ENCODE measurements at places on chromosomes 16 and 17.

DNA sequence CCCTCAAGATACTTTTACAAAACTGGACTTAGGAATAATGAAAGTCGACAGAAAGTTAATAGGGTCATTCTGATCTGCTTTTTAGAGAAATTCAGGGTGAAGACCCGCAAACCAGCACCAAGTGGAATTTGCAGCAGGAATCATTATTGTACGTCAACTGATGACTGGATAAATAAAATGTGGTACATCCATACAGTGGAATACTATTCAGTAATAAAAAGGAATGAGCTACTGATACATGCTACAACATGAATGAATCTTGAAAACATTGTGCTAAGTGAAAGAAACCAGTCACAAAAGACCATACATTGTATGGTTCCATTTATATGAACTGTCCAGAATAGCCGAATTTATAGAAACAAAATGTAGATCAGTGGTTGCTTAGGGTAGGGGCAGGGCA is 83.1 kb downstream of the GNAO1 start:
- no peak for DNase-seq

DNA sequence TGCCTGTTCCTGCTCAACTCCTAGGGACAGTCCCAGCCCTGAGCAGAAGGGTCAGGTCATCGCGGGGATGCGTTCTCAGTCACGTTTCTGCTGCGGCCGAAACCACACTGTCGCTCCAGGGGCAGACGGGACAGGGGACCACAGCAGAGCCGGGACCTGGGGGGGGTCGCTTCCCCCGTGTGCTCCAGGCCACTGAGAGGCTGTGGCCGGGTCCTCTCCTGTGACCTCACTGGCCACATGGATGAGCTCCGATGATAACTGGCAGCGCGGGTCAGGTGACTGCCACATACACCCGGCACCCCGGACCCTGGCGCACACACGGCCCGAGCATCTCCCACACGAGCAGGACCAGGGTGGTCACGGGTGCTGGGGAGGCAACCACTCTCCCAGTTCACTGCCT is 12.8 kb downstream of the GNPTG start:
- DNase-seq = no peak

- peak; percentile 56 for DNase-seq
These were observed 39.9 kb downstream of the CDH1 start for GRCh38 chr16:68776821-68777485.

GRCh38 chr16:31876951-31877828 is 3.6 kb downstream of the ZNF267 start:
- peak; percentile 61 for DNase-seq

- DNase-seq = no peak
These were observed 24.0 kb downstream of the CMC2 start for GRCh38 chr16:80982646-80983045.

GRCh38 chr17:78418326-78419026 is 40.0 kb downstream of the PGS1 start:
- no peak for DNase-seq

GRCh38 chr17:34235389-34236028 is 19.6 kb upstream of the CCL2 start:
- DNase-seq = no peak

DNA sequence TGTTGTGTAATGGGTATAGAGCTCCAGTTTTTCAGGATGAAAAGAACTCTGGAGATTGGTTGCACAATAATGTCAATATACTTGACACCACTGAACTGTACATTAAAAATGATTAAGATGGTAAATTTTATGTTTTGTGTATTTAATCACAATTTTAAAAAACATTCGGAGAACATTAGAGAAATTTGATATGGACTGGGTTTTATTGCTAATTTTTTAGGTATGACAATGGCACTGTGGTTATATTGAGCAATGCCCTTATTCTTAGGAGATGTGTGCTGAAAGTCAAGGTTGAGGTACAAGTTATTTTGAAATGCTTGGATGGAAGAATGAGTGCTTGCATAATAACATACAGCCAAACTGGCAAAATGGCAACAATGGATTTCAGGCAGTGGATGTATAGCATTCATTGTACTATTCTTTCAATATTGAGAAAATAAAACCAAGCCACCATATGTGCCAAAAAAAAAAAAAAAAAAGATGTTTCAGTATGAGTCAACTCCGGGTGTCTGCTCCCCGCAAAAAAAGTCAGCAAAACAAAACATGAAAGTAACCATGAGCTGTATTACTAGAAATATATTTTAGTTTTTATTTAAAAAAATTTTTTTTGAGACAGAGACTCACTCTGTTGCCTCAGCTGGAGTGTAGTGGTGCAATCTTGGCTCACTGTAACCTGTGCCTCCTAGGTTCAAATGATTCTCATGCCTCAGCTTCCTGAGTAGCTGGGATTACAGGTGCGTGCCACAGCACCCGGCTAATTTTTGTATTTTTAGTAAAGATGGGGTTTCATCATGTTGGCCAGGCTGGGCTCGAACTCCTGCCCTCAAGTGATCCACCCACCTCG is 19.8 kb downstream of the HOXB1 start:
- DNase-seq = no peak

DNA sequence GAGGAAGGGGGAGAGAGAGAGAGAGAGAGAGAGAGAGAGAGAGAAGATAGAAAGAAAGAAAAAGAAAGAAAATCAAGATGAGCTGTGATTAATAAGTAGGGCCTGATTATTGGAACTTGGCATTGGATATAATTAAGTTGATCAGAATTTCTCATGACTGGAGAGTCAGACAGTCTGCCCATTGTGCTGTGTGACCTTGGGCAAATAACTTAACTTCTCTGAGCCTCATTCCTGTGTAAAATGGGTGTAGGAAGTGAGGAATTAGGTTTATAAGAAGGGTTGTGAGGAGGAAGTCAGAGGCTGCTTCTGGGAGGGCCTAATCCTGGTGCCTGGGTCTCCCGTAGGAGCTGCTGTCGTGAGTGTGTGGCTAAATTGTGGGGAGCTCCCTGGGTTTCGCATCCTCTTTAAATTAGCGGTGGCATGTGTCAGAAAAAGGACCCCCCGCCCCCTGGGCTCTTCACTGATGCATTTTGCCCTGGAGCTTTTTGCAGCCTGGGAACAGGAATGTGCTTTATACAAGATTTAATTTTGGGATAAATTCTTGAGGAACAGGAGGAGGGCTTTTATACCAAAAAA is 76.0 kb downstream of the CMIP start:
- DNase-seq = no peak

- no peak for DNase-seq
These were observed 26.1 kb downstream of the GAS7 start for GRCh38 chr17:10172241-10172741.

GRCh38 chr16:9763505-9763904 is 418.7 kb downstream of the GRIN2A start:
- no peak for DNase-seq

- DNase-seq = no peak
These were observed 9.5 kb downstream of the FAAP100 start for GRCh38 chr17:81542431-81543338.

GRCh38 chr16:85853547-85854545 is 45.1 kb upstream of the IRF8 start:
- no peak for DNase-seq

DNA sequence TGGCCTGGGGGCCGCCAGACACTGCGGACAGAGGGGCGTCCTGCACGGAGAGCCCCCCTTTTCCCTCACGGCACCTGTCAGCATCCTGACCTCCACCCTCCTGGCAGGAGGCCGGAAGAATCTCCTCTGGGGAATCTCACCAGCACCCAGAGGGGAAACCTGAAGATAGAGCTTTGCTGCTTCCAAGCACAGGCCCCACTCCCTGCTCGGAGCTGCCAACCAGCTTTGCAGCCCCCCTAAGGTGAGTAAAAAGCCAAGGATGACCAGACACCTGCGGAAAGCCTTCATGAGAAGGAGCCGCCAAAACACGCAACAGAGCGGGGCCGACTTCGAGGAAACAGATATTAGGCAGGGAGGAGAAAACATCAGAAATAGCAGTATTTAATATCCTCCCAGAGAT is 3.4 kb upstream of the RBFOX3 start:
- DNase-seq = no peak

DNA sequence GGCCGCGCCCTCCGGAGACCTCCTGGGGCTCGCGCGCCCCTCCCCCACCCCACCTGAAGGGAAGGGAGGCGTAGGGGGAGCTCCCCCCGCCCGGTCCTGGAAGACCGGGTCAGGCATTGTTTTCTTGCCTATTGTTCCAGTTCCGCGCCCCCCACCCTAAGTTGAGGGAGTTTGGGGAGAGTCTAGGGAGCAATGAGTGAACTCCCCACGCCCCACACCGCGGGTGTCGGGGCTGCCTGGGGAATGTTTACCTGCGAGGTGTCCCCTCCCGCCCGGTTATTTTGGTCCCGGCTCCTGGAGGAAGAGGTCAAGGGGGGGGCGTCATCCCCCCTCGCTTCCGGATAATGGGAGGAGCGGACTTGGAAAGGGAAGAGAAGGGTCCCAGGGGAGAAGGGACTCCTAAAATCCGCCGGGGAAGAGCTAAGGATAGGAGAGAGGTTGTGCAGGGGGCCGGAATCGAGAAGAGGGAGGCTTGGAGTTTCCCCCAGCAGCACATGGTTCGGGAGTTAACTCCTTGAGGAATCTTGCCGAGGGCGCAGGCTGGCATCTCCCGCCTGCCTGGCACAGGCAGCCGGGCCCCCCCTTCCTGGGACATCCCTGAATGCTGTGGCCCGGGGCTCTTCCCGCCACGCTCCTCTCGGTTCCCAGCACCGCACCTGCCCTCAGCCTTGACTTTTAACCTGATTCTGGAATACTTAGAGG is 881 bp downstream of the MLLT6 start:
- DNase-seq = peak; percentile 61

- DNase-seq = no peak
These were observed 9.9 kb downstream of the TAOK2 start for GRCh38 chr16:29983420-29984136.

GRCh38 chr17:76089680-76090516 is 10.9 kb downstream of the ZACN start:
- no peak for DNase-seq

DNA sequence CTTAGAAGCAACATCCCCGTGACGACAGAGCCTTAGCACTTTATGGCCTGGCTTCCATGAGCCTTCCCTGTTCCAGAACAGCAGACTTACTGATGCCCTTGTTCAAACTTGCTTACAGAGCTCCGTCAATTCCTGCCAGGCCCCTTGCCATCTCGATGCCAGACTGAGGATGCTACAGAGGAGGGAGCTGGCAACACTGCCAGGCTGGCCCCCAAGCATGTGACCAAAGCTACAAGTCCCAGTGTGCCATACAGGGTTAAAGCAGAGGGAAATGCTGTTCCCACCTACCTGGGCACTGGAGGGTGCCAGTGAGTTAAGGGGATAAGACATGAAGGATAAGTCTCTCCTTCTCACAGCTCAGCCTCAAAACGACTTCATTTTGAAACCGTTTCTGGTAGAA is 33.5 kb upstream of the SREBF1 start:
- no peak for DNase-seq

GRCh38 chr17:15512071-15512709 is 44.8 kb upstream of the CDRT4 start:
- no peak for DNase-seq

GRCh38 chr16:12480286-12480685 is 323.4 kb downstream of the CPPED1 start:
- no peak for DNase-seq

- no peak for DNase-seq
These were observed 30.3 kb upstream of the TOX3 start for GRCh38 chr16:52577130-52577706.

DNA sequence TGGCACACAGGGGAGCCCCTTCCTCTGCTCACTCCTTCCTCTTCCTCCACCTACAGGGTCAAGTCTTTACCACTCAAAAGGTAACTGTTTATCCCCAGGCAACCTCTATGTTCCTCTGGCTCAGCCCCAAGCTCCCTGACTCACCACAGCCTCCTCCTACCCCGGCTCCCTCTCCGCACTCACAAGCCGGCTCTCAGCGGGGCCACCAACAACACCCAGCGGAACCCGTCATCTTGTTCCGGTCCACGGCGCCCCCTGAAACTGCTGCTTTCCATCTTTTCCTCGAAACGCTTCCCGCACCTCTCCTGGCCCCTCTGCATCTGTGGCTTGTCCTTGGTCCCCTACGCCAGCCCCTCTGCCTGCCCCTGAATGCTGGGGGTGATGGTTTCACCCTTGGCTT is 58.4 kb downstream of the NXN start:
- DNase-seq = no peak

DNA sequence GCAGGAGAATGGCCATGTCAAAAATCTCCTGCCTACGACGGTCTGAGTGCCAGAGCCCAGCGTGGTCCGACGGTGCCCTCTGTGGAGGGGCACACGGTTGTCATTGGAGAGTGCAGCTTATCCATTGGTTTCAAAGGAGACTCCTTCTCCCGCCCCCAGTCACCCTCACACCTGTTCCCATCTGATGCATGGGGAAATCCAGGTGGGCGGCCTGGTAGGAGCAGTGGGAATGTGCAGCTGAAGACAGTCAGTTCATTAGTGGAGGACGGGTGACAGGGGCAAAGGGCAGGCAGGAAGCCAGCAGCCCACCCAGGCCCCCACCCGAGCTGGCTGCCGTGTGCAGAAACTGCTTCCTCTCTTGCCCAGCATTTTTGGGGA is 162.3 kb downstream of the IRF8 start:
- no peak for DNase-seq

GRCh38 chr17:50332196-50332595 is 13.7 kb upstream of the XYLT2 start:
- no peak for DNase-seq

- DNase-seq = no peak
These were observed 356.9 kb downstream of the C16orf95 start for GRCh38 chr16:86960266-86960665.

DNA sequence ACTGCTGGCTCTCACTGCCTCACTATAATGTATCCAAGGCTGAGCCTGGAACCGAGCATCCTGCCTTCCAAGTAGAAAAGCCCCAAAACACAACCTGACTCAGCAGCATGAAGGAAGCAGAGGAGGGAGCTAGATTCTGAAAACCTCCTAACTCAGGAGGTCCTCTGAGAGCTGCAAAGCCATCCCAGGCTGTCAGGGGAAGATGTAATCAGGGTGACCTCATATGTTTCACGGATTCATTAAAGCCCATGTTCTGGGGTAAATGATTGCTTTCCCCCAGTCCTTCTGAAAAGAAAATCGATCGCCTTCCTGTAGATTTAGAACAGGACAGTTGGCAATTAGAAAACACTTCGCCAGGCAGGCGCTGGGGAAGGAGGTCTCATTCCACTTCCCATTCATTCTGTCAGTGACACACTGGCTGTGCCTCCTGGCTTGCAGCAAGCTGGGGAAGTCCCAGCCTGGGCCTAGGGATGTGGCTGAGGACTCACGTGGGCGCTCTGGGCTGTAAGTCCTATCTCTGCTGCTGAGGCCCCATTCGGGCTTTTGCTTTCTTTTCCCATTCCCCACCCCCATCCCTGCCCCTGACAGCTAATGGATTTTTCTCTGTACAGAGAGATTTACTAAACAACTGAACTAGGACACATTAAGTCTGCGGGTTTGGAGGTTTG is 75.7 kb upstream of the TMEM132E start:
- DNase-seq = peak; percentile 31

- DNase-seq = no peak
These were observed 175.5 kb downstream of the SLC39A11 start for GRCh38 chr17:72916991-72917390.

DNA sequence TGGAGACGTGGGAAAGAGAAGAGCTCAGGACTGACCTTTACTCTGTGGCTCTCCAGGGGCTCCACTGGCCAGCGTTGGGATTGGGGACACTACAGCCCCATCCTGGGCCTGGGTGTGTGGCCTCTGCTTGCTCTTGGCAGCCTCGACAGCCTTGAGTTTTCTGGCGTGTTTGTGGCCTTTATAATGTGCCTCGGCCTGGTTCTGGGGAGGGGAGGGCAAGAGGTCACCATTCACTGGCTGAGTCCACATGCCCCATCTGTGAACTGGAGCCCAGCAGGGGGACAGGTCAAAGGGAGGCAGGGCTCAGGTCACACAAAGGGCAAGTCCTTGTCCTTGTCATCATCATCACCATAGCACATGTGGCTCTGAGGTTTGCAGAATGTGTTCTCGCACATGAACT is 11.7 kb downstream of the NKIRAS2 start:
- no peak for DNase-seq
